ENCODE measurements at places on chromosomes 2 and 18.

GRCh38 chr2:125559186-125559585, 1096.8 kb upstream of the GYPC start:
- DNase-seq: no peak

DNA sequence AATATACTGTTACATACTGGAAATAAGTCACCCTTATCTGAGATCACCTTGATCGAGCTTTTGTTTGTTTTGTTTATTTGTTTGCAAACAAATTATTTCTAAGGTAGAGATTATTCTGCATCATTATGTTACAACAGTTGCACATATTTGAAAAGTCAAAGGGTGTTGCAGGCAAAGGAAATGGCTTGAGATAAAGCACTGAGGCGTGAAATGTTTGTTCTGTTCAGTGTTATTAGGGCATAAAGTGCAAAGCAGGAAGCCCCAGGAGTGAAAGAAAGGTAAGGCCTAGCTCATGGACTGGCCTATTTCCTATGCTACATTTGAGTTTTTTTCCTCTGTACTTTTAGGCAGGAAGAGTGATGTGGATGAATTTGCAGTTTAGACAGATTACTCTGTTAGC, 1815.6 kb upstream of the LRRTM1 start:
- DNase-seq: no peak

DNA sequence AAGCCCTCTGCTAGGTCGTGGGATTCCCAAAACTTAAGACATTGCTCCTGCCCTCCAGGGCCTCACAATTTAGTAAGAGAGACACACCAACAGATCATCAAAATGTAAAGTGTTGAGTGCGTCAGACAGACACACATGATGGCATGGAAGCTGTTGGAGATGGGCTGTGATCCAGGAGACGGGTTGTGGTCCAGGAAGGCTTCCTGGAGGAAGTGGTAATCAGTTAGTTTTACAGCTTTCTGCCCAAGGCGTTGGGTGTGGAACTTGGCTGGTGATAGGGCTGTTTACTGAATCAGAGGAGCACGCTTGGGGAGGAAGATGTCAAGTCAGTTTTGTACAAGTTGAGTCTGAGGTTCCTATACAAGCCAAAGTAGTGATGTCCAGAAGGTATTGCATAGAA, 24.0 kb upstream of the GLI2 start:
- no peak for DNase-seq

DNA sequence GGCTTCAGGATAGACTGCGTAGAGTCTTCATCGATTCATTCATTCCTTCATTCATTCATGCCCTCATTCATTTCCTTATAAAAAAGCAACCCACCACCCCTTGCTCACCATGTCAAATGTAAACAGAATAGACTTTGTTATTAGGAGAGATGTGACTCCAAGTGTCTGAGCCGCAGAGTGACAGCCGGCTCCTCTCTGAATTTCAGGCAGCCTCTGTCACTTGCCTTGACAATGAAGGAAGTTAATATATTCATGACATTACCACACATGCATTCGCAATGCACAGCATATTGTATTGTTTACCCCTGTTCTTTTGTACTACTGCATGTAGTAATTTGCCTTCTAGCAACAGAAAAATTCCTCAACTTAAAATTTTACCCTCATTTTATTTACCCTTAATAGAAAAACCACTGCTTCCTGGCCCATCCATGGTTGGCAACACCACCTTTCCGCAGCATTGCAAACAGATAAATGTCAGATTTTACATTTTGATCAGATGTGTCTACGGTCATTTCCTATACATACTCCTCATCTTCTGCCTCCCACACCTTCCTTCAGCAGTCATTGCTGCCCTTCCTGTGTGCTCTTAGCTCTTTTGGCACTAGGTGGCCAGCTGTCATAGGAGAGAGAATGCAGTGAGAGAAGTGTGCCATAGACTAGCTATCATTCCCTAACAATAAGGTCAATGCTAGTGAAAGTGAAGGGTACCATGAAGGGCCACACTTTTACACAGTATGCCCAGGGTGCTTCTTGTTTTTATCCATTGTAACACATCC, 1090.8 kb downstream of the BCL11A start:
- DNase-seq: no peak

DNA sequence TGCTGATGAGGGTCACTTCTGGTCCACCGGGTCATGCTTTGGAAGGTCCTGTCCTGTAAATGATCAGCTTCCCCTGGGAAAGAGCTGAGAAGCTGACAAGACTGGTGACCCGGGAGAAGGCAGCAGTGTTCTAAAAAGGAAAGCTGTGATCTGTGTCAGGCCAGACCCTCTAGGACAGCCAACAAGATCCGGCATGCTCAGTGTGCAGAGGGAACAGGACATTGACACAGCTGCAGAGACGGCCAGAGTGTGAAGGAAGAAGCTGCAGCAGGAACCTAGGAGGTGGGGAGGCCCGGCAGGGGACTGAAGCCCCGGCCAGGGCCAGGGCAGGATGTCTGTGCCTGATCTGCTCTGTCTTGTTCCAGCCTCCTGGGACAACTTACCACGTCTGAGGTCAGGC, 372.7 kb upstream of the ID2 start:
- no peak for DNase-seq

- no peak for DNase-seq
Measured at GRCh38 chr18:37457341-37457740, 108.3 kb downstream of the CELF4 start.

DNA sequence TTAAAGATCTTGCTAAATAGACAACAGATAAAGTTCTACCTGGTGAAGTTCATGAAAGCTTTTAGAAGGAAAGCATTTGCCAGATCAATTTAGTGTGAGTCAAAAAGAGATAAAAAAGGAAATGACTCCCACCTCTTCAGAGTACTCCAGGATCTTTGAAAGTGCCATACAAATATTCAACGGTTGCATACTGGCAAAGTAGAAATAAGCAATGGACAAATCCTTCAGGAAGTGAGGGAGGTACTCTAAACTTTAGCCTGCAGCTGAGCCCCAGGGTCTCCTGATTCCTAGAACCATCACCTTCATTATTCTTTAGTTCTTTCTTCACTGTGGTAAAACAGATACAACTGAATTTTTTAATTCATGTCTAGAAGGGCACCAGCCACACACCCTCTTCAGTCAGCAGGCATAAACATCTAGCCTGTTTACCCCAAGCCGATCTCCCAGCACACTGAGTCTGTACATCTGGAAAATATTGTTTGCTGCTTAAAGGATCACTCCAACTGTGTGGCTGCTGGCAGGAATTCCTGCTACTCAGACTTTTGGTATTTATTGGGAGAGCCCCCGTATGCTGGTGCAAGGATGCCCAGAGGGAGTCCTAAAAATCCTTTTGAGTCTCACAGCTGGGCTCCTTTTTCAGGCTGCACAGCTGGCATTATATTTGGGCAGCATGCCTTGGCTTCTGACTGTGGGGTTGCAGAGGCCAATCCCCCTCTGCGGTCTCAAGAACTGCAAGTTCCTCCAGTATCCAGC, 72.3 kb upstream of the SESTD1 start:
- DNase-seq: no peak

DNA sequence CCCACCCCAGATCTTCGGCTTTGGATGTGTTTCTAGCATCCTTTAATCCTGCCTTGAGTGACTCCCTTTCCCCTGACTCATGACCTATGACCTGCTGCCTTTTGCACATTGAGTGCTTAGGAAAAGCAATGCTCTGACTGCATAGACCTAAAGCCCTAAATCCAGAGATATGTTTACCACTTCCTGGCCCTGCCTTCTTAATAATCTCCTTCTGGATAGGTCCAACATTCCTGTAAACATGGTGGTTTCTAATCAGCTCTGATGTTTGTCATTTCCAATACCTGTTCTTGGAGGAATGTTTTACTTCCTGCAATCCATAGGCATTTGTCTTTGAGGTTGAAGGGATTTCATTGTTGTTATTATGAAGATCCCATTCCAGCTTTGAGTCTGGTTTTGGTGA, 2.3 kb downstream of the SLC3A1 start:
- DNase-seq: no peak

DNA sequence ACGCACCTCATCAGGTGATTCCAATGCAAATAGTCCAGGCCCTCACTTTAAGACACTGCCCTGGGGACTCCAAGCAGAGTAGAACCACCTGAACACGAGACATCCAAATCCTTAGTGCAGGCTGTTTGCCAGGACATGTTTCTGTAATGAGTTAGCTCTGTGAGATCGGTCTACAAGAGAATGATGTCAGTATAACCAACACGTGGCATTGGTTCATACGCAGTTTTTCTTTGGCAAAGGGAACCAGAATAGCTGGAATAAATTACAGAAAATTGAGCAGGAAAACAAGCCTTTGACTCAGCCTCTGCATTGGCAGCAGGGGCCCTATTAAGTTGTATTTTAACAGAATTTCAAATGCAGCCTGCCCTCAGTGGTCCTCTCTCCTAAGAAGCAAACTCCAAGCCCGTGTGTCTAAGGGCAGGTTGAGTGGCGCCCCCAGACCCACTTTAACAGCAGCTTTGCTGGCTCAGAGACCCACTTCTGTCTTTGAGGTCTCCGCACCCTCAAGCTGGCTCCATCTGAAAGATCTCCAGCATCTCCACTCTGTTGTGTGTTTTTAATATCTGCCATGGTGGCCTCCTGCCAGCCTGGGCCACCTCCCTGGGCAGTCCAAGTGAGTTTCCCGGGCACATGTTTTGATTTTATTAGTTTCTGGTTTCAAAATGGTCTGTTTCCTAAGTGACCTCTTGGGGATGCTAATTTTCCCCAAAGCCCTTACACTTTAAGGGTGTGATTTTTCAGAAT, 61.3 kb downstream of the ALPK2 start:
- no peak for DNase-seq

- no peak for DNase-seq
Measured at GRCh38 chr2:173239644-173240043, 115.0 kb upstream of the CDCA7 start.

DNA sequence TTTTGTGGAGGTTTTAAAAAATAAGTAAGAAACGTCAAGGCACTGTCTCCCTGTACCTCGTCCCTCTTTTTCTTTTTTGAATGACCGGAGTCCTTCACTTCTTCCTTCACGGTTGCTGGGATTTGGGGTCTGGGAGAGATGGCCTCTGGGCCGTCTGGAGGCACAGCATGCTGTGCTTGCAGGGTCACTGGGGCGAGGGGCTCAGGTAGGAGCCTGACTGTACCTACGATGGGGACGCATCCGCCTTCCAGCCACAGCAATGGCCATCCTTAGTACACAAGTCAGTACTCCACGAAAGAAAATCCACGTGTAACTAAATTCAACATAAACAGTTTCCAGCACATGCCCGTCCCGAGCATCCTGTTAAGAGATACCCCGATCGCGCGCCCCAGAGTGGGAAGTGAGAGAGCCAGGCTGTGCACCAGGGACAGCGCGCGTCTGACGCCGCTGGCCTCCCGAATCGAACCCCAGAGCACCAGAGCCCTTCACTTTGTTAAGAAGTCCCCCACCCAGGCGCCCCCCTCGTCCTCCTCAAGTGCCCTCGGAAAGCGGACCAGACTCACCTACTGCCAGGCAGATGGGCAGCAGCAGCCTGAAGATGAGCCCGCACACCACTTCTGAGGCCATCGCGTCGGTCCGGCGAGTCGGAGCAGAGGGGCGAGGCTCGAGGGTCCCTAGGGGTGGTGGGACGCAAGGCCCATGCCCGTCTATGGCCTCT, 1.2 kb downstream of the PIEZO2 start:
- DNase-seq: no peak

- DNase-seq: no peak
Measured at GRCh38 chr2:36485521-36485920, 112.4 kb downstream of the FEZ2 start.

DNA sequence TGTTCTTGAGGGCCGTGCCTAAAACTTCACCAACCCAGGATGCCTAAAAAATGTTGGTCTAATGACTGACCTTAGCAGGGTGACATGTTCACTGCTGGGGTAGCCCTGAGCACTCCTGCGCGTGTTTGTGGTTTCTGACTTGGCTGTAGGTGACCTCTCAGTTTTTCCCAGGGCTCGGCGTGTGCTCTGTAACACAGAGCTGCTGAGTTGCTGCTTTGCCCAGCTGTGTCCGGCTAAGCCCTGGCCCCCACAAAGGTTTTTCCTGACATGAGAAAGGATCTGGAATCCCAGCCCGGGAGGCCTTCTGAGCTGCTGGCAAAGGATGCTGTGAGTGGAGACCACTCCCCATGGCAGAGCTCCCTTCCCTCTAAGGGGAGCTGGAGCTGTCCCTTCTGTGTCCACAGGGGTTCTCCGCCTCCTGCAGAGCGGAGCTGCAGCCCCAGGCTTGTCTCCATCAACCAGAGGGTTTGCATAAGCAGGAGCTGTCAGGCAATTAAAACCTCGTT, 52.7 kb downstream of the CRIM1 start:
- DNase-seq: no peak

DNA sequence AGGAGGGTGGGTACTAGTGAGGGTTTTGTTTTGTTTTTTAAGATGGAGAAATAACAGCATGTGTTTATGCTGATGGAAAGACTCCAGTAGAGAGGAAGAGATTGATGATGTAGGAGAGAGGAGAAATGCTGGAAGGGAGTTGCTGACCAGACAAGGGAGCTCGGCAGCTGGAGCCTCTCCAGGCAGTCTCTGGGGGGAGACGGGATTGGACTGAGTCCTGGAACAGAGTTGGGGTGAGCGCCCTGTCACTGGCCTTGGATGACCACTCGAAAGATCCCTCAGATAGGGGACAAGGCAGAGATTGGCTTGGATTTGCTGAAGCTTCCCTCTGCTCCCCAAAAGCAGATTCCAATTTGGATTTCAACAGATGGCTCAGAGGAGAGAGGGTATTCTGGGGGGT, 197.7 kb downstream of the NAPG start:
- DNase-seq: no peak

- DNase-seq: no peak
Measured at GRCh38 chr2:242027676-242028450, 158.3 kb downstream of the RTP5 start.

- DNase-seq: no peak
Measured at GRCh38 chr2:17934721-17935120, 56.3 kb downstream of the KCNS3 start.

DNA sequence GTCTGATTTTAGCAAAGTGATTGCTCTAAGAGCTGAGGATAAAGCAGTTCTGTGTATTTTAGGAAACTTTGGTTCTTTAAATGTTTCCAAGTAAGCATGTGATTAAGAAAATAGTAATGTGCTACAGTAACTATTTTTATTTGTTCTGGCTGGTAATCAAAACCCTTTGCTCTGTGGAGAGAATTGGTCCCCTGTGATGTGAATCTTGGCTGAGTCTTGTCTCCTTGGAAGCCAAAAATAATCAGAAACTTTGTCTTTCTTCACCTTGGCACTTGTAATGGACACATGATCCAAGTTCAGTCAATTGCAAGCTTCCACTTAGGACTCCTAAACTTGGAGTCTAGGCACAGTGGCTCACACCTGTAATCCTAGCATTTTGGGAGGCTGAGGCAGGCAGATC, 422.7 kb upstream of the CDH20 start:
- DNase-seq: no peak

- no peak for DNase-seq
Measured at GRCh38 chr2:3738454-3738853, 35.1 kb downstream of the DCDC2C start.

GRCh38 chr2:211756266-211756665, 782.3 kb downstream of the ERBB4 start:
- DNase-seq: no peak

DNA sequence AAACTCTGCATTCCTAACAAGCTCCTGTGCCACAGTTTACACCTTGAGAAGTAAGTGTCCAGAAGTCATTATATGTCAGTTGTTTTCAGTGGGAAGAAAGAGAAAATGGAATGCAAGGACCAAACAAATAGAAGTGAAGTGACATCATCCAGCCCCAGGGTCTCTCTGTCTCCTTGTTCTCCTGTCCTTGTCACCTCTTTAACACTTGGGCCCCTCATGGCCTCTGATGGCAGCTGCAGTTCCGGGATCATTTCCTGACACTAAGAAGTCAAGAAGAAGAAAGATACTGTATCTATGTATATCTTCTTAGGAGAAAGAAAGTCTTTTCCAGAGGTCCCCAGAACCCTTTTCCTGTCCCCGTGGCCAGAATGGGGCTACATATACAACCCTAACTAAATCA, 2.8 kb upstream of the CFAP221 start:
- no peak for DNase-seq

All from activated naive CD4-positive, alpha-beta T cell (primary cell).